ENCODE measurements at places on chromosomes 16 and 17.

- no peak for DNase-seq
These were observed at the start of gene ACAP1 for GRCh38 chr17:7336240-7337175. Gene ACAP1, plus strand, starts transcription at chr17:7336529. Its CDS starts 206 bp downstream, at chr17:7336735.

- no peak for DNase-seq
These were observed 42.4 kb downstream of the WDR59 start for GRCh38 chr16:74942566-74942965.

DNA sequence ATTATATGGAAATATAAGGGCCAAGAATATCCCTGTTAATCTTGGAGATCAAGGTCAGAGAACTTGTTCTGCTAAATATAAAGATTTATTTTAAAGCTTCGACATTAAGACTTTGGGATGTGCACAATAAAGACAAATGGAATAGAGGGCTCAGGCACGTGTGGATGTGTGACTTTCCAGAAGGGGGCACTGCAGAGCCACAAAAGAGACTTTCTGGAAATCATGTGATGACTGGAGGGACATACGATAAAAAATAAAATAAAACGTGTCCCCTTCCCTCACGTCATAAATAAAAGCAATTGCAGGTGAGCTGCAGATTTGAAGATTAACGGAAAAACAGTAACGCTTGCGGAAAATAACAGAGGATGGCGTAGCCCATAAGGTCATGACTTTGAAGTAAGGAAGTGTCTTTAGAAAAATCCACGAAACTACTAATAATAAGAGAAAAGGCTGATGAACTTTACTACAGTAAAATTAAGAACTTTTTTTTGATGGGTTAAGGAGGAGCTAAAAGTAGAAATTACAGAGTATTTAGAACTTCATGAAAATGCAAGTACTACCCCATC is 9.4 kb upstream of the ENGASE start:
- DNase-seq, result no peak

- DNase-seq, result no peak
These were observed 52.1 kb downstream of the IGF2BP1 start for GRCh38 chr17:49049265-49049664.
